Activated CD4-positive, alpha-beta T cell treated with anti-CD3 and anti-CD28 coated beads, Interleukin-2, amount 50 U/mL, for 1 hour (primary cell): ENCODE measurements at places on chromosomes 1 and 21.

- no peak for DNase-seq
Observed at GRCh38 chr1:113219377-113219776, 146.4 kb downstream of the LRIG2 start.

DNA sequence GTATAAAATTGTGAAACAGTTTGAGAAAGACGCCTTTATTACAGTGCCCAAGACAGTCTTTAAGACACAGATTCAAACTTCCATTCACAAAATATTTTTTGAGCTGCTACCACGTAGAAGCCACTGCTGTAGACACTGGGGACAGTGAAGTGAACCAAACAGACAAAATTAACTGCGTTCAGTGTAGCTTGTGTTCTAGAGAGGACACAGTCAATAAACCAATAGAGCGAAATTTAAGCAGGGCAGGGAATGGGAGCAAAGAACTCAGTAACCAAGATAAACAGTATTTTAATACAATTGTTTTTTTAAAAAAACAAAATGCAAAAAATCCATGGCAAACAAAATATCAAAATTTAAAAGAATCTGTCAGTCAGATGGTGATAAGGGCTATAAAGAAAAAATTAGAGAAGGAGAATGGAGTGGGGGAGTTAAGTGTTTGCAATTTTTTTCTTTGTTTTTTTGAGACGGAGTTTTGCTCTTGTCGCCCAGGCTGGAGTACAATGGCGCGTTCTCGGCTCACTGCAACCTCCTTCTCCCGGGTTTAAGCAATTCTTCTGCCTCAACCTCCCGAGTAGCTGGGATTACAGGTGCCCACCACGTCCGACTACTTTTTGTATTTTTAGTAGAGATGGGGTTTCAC is 719 bp upstream of the PARS2 start:
- DNase-seq: no peak

DNA sequence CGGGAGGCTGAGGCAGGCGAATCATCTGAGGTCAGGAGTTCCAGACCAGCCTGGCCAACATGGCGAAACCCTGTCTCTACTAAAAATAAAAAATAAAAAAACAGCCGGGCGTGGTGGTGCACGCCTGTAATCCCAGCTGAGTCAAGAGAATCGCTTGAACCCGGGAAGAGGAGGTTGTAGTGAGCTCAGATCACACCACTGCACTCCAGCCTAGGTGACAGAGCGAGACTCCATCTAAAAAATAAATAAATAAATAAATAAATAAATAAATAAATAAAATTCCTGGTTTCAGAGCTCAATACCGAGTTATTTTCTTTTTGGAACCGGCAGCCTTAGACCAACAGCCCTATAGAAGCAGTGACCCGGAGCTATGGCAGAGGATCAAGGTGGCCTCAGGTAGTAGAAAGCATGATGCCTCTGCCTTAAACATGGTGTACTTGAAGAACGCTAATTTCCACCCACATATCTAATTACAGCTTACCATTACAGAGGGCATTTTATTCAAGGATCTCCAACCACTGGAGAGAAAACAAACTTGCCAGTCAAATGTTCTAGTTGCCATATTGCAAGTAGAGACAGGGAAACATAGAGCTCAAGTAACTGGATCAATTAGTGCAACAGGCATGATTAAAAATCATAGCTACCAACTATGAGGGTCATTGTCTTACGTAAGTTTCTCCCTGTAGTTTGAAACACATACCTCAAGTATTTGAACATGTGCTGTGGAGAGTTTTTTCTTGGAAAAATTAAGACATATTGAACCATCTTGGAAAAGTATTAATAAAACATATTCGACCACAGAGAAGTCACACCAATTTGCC is 2.0 kb upstream of the ENAH start:
- DNase-seq: no peak

- DNase-seq: no peak
Observed at GRCh38 chr1:229900220-229900619, 166.8 kb upstream of the GALNT2 start.

- no peak for DNase-seq
Observed at GRCh38 chr21:39390212-39390765, 41.4 kb upstream of the HMGN1 start.

DNA sequence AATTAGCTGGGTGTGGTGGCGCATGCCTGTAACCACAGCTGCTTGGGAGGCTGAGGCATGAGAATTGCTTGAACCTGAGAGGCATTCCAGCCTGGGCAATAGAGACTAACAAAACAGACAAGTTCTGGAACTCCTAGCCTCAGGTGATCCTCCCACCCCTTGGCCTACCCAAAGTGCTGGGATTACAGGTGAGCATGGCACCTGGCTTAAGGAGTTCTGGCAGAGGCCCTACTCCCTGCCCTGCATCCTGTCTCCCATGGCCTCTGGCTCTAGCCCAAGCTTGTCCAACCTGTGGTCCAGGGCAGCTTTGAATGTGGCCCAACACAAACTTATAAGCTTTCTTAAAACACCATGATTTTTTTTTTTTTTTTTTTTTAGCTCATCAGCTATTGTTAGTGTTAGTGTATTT is 20.4 kb downstream of the TOMM20 start:
- no peak for DNase-seq

- DNase-seq: no peak
Observed at GRCh38 chr1:209157546-209158249, 425.8 kb upstream of the CAMK1G start.

DNA sequence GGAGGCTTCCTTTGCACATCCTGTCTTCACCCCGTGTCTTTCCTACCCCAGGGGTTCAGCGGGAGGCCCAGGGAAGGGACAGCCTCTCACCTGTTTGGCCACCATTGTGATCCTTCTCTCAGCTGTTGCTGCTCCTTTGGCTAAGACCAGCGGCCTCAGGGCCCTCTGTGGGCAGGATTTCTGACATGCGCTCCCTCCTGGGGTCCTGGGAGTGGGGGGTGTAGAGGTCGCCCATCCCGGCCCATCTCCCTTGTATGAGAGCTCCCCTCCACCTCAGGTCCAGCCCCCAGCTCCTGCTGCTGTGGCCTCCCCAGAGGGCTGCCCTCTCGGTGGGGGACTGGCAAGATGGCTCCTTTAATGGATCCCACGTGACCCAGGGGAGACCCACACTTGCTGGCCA is 120.5 kb downstream of the PRDM2 start:
- no peak for DNase-seq

GRCh38 chr1:4367230-4367777 is 287.1 kb upstream of the AJAP1 start:
- no peak for DNase-seq

GRCh38 chr1:208787219-208787618 is 543.0 kb upstream of the PLXNA2 start:
- no peak for DNase-seq

DNA sequence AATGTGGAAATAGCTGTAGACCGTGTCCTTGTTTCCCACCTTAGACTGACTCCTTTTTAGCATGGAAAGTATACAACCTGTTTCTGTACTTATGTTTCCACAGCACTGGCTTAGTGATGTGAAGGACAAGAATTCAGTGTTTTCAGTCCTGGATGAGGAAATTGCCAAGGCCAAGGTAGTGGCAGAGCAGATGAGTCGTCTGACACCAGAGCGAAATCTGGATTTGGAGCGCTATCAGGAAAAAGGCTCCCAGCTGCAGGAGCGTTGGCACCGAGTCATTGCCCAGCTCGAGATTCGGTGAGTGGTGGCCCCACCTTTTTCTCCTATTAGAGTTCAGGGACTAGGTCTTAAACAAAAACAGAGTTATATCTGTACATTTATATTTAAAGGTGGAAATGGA is 112.6 kb downstream of the MACF1 start:
- DNase-seq: no peak

DNA sequence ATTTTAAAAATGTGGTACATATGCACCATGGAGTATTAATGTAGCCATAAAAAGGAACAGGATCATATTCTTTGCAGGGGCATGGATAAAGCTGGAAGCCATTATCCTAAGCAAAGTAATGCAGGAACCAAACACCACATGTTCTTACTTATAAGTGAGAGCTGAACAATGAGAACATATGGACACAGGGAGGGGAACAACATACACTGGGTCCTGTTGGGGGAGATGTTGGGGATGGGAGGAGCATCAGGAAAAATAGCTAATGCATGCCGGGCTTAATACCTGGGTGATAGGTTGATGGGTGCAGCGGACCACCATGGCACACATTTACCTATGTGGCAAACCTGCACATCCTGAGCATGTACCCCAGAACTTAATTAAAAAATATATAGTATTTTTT is 352.5 kb upstream of the KAZN start:
- no peak for DNase-seq

DNA sequence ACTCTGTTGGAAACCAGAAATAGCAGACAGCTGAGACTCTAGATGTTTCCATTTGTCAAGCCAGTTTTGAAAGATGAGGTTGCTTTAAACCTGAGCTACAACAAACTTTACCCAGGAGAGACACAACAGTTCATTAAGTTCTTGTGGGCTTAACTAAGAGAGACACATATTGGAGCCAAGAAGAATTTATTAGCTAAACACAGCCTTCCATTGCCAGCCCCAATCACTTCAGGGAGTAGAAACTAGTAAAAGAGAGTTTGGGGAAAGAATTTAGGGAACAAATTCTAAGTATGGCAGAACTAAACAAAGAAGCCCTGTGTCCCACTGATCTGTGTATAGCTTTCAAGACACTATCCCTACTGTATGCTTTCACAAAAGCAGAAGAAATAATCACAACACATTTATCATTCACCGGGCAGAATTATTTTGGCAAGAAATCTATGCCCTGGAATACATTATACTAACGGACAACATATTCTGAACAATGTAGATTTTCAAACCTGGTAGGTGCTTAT is 87.3 kb upstream of the KAZN start:
- no peak for DNase-seq
